ENCODE measurements at places on chromosomes 2 and 18. TPM values are rescaled to one million over a fixed set of nuclear protein-coding genes. Genes with fewer than 3 reads are reported as not detected.

DNA sequence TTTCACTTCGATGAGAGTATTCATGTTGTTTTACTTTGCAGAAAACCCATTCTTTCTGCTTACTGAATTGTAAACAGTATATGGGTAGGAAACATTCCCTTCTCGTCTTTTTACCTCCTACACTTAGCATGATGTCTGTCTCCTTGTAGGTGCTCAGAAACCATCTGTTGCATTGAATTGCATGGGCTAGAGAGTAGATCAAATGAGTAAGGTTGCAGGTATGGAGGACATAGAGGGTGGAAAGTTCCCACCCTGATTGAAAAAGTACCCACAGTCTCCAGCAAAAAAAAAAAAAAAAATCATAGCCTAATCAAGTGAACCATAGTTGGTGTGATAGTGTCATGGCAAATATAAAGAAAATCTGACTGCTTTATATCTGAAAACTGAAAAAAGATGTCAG, 1.7 kb downstream of the CYTIP start:
- H3K27me3 ChIP-seq, result no peaks in the 10 kb centered on the region
- no peak for DNase-seq
- peak overlapping the region; percentile 93 for H3K4me3 ChIP-seq
- peak overlapping the region; percentile 84 for H3K27ac ChIP-seq
- H3K4me1 ChIP-seq, result peaks cover 20% of the 10 kb centered on the region

- no peak overlapping the region for H3K27ac ChIP-seq
- no peaks in the 10 kb centered on the region for H3K27me3 ChIP-seq
- no peak overlapping the region for H3K4me3 ChIP-seq
- H3K4me1 ChIP-seq, result no peaks in the 10 kb centered on the region
- DNase-seq, result no peak
Observed at GRCh38 chr18:7844017-7844416, 276.9 kb downstream of the PTPRM start.

DNA sequence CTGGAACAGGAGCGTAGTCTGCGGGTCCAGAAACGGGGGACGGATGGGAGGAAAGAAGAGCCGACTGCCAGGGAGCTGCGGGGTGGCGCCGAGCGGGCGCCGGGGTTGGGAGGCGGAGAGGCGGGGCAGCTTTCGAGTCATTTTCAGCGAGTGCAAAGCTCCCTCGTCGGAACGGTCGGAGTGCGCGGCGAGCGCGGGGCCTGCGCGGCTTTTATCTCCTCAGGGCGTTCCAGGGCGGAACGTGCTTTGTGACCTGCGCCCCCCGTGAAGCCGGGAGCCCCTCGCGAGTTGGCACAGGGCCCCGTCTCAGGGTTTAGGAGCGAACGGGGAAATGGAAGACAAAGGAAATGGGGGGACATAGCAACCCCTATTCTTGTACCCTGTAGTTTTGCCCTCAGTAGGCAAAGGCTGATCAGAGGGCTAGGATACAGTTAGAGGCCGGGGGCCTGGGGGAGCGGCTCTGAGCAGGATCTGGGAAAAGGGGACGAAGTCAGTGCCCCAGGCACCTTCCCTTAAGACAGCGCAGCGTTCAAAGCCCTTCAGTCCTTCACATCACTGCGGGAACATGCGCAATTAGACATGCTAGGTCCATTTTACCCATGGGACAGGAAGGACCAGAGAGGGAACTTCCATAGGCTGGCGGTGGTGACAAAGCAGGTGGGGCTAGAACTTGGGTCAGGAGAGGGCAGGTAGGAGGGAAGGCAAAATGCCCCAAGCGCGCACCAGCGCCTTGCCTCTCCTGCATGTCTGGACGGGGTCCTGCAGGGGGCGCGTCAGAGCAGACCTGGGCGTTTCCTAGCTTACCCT, 60.1 kb upstream of the IL1RL1 start:
- H3K36me3 ChIP-seq, result no peaks in the 10 kb centered on the region
- H3K27me3 ChIP-seq, result no peaks in the 10 kb centered on the region
- no peak overlapping the region for H3K27ac ChIP-seq
- H3K4me1 ChIP-seq, result peaks cover 9% of the 10 kb centered on the region
- peak; percentile 68 for DNase-seq
- peak overlapping the region; percentile 72 for H3K4me3 ChIP-seq

DNA sequence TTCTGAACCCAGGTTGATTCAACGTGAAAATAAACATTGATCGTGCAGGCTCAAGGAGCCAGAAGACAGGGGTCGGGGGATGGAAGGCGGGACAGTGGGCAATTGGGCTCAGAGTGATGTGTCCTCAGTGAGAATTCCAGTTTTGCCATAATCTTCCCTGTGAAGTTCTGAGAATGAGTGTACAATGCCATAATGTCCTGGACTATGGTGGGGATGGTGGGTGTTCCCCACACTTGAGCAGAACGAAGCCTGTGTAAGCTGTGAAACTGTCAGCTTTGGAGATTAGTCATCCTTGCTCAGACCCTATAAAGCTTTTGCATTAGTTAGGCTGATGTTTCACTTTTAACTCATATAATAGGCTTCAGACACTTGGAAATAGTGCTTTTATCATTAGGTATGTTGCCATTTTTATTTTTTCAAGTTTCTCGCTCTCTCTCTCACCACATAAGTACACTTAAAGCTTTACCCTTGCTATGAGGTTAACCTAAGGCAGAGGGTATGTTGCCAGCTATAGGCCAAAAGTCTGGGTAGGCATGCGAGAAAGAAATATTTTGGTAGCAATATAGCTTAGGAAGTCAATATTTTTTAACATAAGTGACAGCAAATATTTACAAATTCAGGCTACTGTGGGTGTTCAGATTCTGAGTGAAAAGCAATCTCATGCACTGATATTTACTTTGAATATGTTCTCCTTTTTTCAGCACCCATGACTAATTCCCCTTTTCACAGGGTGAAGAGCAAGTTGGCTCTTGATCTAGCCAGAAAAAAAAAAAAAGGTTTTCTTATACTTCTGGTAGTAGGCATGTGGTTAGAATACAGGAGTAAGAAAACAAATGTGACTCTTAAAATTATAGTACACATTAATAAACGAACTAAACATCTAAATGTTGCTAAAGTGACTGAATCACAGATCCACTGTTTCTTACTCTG, 47.2 kb downstream of the CDC42EP3 start:
- no peaks in the 10 kb centered on the region for H3K27me3 ChIP-seq
- H3K4me3 ChIP-seq, result no peak overlapping the region
- H3K4me1 ChIP-seq, result peaks cover 59% of the 10 kb centered on the region
- DNase-seq, result no peak

GRCh38 chr2:65081232-65081685, 25.0 kb downstream of the CEP68 start:
- H3K4me3 ChIP-seq, result no peak overlapping the region
- no peaks in the 10 kb centered on the region for H3K4me1 ChIP-seq
- peaks cover 29% of the 10 kb centered on the region for H3K36me3 ChIP-seq
- no peak for DNase-seq

- no peaks in the 10 kb centered on the region for H3K36me3 ChIP-seq
- no peaks in the 10 kb centered on the region for H3K4me1 ChIP-seq
Observed at GRCh38 chr2:118430510-118431164, 342.4 kb downstream of the INSIG2 start.

GRCh38 chr2:237892984-237893595, 33.7 kb downstream of the RAMP1 start:
- peaks cover 10% of the 10 kb centered on the region for H3K4me1 ChIP-seq
- no peaks in the 10 kb centered on the region for H3K36me3 ChIP-seq
- H3K4me3 ChIP-seq, result no peak overlapping the region
- H3K27me3 ChIP-seq, result no peaks in the 10 kb centered on the region

- H3K27ac ChIP-seq, result no peak overlapping the region
- no peak for DNase-seq
- no peaks in the 10 kb centered on the region for H3K27me3 ChIP-seq
Observed at GRCh38 chr2:9050122-9050809, 46.8 kb upstream of the MBOAT2 start.

DNA sequence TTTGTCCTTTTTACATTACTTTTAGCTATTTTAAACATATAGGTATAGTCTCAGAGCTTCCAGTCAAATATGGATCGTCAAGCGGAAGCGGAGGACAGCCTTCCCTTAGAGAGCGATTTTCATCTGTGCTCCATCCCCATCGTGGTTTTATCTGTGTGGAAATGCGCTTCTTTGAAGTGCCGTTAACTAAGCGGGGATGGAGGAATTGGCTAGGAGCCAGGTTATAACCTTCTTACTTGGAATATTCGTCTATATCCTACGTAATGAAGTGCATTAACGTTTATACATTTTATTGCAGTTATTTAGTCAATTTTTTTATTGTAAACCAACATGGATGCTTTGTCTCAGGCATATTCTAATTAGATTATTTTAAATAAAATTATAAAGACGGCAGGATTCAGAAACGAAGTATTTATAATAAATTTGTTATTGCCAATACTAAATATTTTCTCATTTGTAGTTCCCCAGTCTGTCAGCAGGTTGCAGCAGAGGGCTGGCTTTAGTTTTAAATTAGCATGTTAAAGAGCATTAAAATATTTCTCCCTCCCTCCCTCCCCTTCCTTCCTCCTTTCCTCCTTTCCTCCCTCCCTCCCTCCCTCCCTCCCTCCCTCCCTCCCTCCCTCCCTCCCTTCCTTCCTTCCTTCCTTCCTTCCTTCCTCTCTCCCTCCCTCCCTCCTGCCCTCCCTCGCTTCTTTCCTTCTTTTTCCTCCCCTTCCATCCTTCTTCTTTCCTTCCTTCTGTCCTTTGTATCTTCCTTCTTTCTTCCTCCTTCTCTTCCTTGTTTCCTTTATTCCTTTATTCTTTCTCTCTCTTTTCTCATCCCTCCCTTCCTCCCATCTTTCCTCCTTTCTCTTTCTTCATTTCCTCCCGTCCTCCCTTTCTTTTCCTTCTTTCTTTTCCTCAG, 80.6 kb upstream of the DOCK10 start:
- peaks cover 3% of the 10 kb centered on the region for H3K4me1 ChIP-seq
- H3K27ac ChIP-seq, result no peak overlapping the region
- no peak overlapping the region for H3K4me3 ChIP-seq
- H3K27me3 ChIP-seq, result no peaks in the 10 kb centered on the region

GRCh38 chr18:6132751-6133368, 237.5 kb upstream of the TMEM200C start:
- H3K27me3 ChIP-seq, result no peaks in the 10 kb centered on the region
- no peak overlapping the region for H3K27ac ChIP-seq
- DNase-seq, result no peak
- no peaks in the 10 kb centered on the region for H3K36me3 ChIP-seq
- H3K4me1 ChIP-seq, result no peaks in the 10 kb centered on the region
- no peak overlapping the region for H3K4me3 ChIP-seq

- H3K27ac ChIP-seq, result no peak overlapping the region
- H3K4me3 ChIP-seq, result no peak overlapping the region
Observed at GRCh38 chr2:126839796-126840195, 58.9 kb upstream of the TEX51 start.

SERPINE2 gene
- total RNA-seq, result 6.4 TPM
